Naive thymus-derived CD4-positive, alpha-beta T cell (primary cell): ENCODE measurements at places on chromosomes 5 and 9.

- DNase-seq: no peak
These were observed 388.4 kb upstream of the PTGER4 start for GRCh38 chr5:40291338-40291737.

GRCh38 chr5:88673253-88674105 lies 209.5 kb downstream of the MEF2C start:
- no peak for DNase-seq

DNA sequence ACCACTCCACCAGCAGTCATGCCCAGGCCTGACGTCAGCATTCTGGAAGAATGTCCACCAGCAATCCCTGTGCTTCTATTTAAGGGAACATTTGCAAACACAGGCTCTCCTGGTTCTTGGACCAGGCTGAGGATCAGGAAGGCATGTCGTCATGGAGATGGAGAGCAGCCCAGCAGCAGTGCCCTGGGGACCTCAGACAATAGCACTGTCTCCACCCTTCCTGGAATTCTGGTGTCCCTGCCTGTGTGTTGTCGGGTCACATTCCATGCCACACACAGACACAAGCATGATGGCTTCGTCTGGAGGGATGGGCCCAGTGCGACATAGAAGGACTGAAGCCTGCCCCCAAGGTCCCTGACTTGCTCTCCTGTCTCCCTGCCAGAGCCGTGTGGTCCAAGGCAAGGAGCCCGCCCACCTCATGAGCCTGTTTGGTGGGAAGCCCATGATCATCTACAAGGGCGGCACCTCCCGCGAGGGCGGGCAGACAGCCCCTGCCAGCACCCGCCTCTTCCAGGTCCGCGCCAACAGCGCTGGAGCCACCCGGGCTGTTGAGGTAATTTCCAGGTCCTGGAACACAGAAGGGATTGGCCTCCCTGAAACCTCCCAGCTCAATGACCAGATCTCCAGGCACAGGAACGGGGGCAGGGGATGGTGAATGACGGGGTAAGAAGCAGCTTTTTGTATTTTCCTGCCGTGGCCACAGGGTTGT lies 43.8 kb downstream of the STOM start:
- DNase-seq: no peak

GRCh38 chr9:79131824-79132377 lies 439.9 kb upstream of the TLE4 start:
- no peak for DNase-seq

GRCh38 chr9:114434878-114435311 lies 47.1 kb upstream of the AKNA start:
- peak; percentile 14 for DNase-seq

- DNase-seq: no peak
These were observed 339.9 kb downstream of the ASTN2 start for GRCh38 chr9:117074784-117075520.

- DNase-seq: no peak
These were observed 3.5 kb downstream of the PHF2 start for GRCh38 chr9:93579711-93580516.

DNA sequence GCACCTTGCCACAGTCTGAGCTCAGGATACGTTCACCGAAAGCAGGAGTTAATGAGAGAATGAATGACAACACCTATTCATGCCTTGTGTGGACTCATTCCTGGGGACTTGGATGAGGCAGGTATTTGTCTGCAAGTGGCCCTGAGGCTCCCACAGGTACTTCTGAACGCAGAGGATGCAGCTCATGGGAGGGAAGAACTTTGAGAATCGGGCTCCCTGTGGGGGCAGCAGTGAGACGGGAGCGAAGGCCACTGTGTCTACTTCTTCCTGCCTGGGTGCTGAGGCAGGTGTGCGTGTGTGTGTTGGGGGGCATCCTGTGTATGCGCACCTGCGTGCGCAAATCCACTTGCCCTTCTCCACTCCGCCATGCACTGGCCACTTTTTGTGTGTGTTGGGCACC lies 42.2 kb downstream of the PTPN3 start:
- DNase-seq: no peak

- DNase-seq: no peak
These were observed 298.5 kb upstream of the CD180 start for GRCh38 chr5:67495072-67495471.

DNA sequence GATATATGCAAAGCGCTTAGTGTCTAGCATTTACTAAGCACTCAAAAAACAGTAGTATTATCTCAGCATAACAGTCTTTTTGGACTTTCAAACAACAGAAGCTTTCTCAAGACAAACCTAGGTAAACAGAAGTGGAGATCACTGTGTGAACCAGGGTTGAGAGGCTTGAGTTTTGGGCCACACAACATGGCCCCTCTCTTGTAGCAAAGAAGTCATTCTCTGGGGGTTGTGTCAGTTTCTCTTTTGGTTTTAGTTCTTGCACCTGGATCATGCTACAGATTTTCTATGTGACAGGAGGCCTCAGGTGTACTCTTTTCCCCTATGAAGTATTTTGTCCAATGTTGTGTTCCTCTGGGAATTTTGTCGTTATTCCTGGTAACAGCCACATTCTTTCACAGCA lies 30.0 kb downstream of the INSYN2B start:
- DNase-seq: no peak

DNA sequence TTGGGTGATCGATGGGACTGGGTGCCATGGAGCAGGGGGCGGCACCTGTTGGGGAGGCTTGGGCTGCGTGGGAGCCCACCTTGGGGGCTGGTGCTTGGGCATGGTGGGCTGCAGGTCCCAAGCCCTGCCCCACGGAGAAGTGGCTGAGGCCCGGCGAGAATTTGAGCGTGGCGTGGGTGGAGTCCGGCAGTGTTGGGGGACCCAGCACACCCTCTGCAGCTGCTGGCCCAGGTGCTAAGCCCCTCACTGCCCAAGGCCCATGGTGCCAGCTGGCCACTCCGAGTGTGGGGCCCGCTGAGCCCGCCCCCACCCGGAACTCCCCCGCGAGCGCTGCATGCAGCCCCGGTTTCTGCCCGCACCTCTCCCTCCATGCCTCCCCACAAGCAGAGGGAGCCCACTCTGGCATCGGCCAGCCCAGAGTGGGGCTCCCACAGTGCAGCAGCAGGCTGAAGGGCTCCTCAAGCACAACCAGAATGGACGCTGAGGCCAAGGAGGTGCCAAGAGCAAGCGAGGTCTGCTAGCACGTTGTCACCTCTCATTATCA lies 1178.6 kb upstream of the CDH10 start:
- DNase-seq: no peak

- DNase-seq: no peak
These were observed 35.5 kb downstream of the OLFML2A start for GRCh38 chr9:124812441-124812876.

- DNase-seq: no peak
These were observed 55.4 kb upstream of the SGCD start for GRCh38 chr5:156271569-156271968.

GRCh38 chr9:123269281-123269680 lies 895 bp upstream of the STRBP start:
- no peak for DNase-seq

DNA sequence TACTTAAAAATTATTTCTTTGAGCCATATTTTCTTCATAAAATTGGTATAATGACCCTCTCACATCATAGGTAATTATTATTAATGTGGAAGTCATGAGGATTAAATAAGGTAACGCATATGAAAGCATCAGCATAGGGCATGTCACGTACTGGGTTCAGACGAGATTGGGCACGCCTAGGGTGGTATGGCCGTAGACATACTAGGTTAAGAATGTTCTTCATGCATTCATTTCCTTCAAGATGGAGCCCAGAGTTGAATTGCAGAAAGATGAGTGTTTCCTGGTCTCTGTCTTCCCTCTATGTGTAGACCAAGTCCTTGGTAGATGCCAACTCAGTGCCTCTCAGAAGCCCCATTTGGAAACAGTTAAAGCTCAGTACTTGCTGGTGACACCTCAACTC lies 174.1 kb upstream of the CLINT1 start:
- no peak for DNase-seq

- no peak for DNase-seq
These were observed 406.3 kb downstream of the IRX1 start for GRCh38 chr5:4001758-4002533.

GRCh38 chr9:136610426-136610825 lies 52.3 kb upstream of the EGFL7 start:
- no peak for DNase-seq

- DNase-seq: no peak
These were observed 5.3 kb downstream of the PRXL2C start for GRCh38 chr9:96649620-96650324.

- no peak for DNase-seq
These were observed 53.3 kb upstream of the LHFPL2 start for GRCh38 chr5:78701795-78702410.

DNA sequence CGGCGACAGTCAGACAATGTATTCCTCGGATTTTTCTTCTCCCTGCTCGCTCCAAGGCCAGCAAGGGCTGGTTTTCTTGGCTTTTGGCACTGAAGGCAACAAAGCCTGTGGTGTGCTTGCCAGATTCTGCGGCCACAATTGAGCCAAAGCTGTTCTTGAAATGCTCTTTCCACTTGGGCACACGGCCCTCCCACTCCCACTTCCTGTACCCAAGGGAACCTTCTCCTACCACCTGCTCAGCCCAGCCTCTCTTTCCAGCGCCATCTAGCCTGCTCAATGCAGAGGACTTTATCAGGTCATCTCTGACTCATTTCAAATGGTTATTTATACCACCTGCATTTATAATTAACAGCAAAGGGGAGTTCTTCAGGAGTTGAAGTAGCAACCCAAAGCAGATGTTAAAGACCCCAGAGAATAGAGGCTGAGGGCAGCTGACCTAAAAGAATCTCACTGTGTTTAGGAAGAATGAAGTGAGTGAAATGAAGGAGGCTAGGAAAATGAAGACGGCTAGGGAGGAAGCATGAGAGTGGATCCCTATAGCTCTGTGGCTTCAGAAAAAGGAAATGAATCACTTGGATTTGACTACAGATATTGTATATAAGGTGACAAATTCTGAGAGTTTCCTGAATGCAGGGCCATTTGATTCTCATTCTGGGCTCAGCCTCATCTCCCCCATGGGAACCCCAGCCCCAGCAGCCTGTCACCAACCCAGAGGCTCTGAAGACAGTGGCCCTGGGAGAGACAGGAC lies 439.0 kb downstream of the ENC1 start:
- DNase-seq: no peak
